ENCODE measurements at places on chromosomes 2 and 18.

GRCh38 chr18:13539050-13539449 lies 187.3 kb downstream of the FAM210A start:
- DNase-seq: no peak

GRCh38 chr18:62539284-62540165 lies 16.7 kb downstream of the ZCCHC2 start:
- DNase-seq: no peak

GRCh38 chr2:152086231-152086630 lies 12.6 kb downstream of the CACNB4 start:
- no peak for DNase-seq

- DNase-seq: no peak
Observed at GRCh38 chr2:160984426-160985077, 175.7 kb upstream of the TANK start.

GRCh38 chr2:158251356-158251755 lies 149.7 kb downstream of the UPP2 start:
- DNase-seq: no peak

GRCh38 chr2:80489717-80490116 lies 185.2 kb upstream of the LRRTM1 start:
- DNase-seq: no peak

DNA sequence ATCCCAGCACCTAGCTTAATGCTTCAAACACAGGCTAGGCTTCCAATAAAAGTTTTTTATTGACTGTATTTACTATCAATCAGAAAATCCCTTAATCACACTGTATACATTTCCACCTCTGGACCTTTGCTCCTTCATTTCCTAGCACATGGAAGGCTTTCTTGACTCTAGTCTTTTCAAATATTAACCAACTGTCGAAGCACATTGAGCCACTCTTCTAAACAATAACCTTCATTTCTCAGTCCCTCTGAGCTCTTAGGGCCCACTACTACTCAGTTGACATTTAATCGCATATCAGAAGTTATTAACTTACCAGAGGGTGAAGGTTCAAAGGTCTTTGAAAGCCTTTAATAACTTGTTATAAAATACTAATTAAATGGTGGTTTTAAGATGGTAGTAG lies 37.4 kb downstream of the CERKL start:
- no peak for DNase-seq

- DNase-seq: no peak
Observed at GRCh38 chr18:468955-469790, 31.3 kb downstream of the COLEC12 start.

DNA sequence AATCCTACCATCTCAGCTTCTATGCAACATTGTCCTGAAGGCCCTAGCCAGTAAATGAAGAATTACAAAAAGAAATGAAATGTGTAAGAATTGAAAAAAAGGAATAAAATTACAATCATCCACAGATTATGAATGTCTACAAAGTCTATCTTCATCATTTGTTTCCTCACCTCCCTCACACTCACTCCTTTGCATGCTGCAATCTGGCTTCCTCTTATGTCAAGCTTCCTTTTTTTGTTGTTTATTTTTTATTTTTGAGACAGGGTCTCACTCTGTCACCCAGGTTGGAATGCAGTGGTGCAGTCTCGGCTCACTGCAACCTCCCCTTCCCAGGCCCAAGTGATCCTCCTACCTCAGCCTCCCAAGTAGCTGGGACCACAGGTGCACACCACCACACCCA lies 129.0 kb downstream of the CABYR start:
- DNase-seq: no peak

GRCh38 chr2:88826399-88826798 lies 134.9 kb downstream of the RPIA start:
- DNase-seq: no peak

DNA sequence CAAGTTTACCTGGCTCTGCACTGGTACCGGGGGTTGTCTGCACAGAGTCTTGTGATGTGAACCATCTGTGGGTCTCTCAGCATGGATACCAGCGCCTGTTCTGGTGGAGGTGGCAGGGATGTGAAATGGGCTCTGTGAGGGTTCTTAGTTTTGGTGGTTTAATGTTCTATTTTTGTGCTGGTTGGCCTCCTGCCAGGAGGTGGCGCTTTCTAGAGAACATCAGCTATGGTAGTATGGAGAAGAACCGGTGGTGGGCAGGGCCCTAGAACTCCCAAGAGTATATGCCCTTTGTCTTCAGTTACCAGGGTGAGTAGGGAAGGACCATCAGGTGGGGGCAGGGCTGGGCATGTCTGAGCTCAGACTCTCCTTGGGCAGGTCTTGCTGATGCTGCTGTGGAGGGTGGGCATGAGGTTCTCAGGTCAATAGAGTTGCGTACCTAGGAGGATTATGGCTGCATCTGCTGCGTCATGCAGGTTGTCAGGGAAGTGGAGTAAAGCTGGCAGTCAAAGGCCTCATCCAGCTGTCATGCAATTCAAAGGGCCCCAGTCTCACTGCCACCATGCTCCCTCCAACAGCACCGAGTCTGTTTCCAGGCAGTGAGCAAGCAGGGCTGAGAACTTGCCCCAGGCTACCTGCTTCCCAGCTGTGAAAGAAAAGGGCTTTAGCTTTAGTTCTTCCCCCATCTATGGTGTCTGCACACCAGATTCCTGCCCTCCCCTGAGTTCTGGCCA lies 278.0 kb downstream of the METTL4 start:
- no peak for DNase-seq

DNA sequence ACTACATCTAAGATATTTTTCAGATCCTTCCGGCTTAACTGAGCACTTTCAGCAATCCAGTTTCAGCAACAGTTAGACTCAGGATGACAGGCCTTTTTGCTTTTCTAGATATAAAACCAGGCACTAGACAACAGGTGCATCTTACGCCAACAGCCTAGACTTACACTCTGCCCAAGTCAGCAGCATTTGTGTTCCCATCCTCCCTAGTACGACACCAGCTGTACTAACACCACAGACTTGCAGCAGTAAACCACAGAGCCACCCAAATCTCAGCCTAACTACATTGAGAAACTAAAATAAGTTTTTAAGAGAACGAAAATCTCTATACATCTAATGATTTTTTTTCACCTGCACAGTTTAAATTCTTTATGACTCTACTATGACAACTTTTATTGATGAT lies 89.9 kb upstream of the DNMT3A start:
- no peak for DNase-seq

- DNase-seq: peak; percentile 79
Observed at GRCh38 chr2:96146153-96146880, 1.1 kb upstream of the DUSP2 start.

DNA sequence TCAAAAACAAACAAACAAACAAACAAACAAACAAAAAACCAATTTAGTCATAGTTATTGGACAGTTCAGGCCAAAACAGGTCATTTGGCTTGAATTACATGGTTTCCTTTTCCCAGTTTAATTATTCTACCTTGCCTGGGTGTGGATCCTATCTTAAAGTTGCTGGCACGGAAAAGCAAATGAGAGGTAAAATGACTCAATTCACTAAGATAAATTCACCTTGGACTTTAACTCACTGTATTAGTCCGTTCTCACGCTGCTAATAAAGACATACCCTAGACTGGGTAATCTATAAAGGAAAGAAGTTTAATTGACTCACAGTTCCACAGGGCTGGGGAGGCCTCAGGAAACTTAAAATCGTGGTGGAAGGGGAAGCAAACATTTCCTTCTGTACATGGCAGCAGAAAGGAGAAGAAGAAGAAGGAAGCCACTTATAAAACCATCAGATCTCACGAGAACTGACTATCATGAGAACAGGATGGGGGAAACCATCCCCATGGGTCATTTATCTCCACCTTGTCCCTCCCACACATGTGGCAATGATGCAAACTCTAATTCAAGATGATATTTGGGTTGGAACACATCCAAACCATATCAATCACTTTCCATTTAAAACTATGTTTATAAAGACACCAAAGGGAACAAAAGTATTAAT lies 22.5 kb upstream of the TRAPPC8 start:
- no peak for DNase-seq

- no peak for DNase-seq
Observed at GRCh38 chr2:83874712-83875430, 584.2 kb downstream of the SUCLG1 start.

GRCh38 chr2:197673606-197674005 lies 1.8 kb downstream of the RFTN2 start:
- DNase-seq: no peak

GRCh38 chr18:79952996-79953559 lies 1.6 kb upstream of the SLC66A2 start:
- no peak for DNase-seq

- DNase-seq: no peak
Observed at GRCh38 chr2:208069186-208069585, 43.9 kb upstream of the PLEKHM3 start.

GRCh38 chr18:22314001-22314400 lies 103.7 kb downstream of the CTAGE1 start:
- no peak for DNase-seq

DNA sequence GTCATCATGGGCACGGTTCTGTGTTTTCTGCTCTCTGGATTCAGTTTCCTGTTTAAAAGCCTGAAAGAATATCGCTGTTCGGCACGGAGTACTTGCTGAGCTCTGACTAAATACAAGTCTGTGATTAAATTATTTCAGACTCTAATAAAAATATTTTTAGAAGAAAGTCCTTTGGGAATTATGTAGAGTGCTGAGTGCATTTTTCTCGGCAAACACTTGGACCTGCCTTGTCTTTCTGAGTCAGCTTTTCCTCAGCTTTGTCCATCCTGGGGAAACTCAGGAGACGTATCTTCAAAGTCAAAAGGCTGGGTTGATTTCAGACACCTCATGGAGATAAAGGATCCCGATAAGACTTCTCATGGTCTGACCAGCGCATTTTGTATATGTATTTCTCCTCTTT lies 45.9 kb downstream of the IL1R2 start:
- DNase-seq: no peak

DNA sequence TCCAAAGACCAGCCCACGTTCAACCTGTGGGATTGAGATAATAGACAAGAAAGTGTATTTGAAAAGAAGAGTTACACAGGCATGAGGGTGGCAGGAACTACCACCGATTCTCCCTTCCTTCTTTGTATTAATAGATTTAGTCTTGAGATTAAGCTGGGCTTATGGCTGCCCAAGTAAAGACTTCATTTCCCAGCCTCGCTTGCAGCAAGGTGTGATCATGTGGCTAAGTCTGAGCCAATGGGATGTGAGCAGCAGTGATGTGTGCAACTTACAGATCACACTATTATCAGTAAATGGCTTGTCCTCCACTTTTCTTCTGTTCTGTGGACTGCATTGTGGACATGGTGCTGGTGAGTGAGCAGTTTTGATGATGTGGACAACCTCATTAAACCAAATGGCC lies 101.7 kb downstream of the POLR1A start:
- DNase-seq: no peak

DNA sequence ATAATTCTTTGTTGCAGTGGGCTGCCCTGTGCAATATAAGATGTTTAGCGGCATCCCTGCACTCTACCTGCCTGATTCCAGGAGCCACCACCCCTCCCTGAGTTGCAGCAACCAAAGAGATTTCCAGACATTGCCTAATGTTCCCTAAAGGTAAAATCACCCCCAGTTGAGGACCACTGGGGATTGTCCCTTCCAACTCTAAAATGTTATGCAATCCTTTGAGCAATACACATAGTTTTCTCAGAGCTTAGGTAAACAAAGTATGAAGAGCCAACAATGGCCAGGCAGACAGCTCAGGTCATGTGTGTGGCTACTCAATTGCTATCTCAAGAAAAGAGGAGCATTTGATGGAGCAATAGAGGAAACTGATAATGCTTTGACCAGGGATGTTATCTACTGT lies 87.0 kb downstream of the XDH start:
- DNase-seq: no peak

GRCh38 chr2:216119146-216119545 lies 10.0 kb downstream of the XRCC5 start:
- DNase-seq: no peak

- no peak for DNase-seq
Observed at GRCh38 chr2:43840965-43841364, 2.2 kb downstream of the ABCG8 start.

DNA sequence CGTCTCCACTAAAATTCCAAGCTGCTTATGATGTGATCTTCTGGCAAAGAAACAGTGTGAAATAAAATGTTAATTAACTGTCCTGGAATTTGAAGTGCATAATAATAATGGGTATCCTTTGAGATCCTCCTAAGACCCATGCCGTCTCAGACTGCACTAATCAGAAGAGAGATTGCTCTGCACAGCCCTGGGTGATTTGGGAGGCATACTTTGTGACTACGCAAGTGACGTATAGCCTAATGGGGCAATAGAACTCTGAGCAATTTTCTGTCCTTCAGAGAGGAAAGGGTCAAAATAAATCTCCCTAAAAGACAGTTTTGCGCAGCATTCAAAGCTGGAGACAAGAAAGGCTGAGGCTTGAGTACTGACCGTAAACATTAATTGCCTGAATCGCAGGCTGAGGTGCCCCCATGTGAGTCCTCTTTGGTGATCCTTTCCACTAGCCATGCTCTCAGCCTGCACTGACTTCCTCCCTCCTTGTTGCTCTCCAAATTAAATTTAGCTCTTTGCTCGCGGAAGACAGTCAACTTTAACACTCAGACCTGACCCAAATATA lies 76.0 kb downstream of the DPP4 start:
- DNase-seq: no peak

GRCh38 chr2:187906021-187906420 lies 351.8 kb upstream of the TFPI start:
- DNase-seq: no peak

GRCh38 chr2:220781622-220782241 lies 790.4 kb downstream of the EPHA4 start:
- DNase-seq: no peak

DNA sequence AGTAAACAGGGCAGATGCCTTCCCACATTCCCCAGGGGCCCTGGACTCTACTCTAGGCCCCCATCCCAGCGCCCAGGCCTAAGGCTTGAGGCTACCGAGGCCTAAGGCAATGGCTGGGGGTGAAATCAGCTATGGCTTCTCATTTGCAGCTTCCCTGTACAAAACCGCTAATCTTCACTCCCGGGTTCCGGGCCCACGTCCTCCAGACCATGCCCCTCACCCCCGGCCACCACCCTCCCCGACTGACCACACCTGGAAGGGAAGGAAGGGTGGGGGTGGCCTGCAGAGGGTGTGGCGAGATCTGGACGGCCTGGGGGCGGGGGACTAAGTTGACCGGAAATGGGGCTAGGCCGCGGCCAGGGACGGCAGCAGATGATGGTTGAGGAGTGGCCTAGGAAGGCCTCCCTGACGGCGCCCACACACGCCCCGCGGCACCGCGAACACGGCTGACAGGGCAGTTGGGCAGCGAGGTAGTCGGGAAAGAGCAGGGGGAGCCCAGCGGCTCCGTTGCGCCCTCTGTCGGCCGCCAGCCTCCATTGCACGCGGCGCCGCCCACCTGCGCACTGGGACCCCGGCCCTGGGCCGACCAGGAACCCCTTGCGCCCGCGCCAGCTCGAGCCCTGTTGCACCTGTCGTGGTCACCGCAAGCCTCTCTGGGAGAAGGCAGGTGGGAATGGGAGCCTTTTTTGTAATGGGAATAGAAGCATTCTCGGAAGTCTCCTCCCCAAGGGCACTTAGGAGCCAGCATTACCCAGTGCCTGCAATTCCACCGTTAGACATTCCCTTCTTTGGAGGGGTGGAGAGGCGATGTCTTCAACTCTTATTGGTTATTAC lies 117.1 kb upstream of the STPG4 start:
- no peak for DNase-seq
